Activated CD8-positive, alpha-beta memory T cell treated with anti-CD3 and anti-CD28 coated beads, Interleukin-2, amount 10 ng/mL, durations not matched to agents 7 days and 5 days (primary cell): ENCODE measurements at places on chromosomes 1 and 21.

- no peak for DNase-seq
These were observed 14.4 kb downstream of the RRP1 start for GRCh38 chr21:43803558-43804300.

GRCh38 chr21:42855937-42856335 is 23.4 kb downstream of the WDR4 start:
- no peak for DNase-seq

DNA sequence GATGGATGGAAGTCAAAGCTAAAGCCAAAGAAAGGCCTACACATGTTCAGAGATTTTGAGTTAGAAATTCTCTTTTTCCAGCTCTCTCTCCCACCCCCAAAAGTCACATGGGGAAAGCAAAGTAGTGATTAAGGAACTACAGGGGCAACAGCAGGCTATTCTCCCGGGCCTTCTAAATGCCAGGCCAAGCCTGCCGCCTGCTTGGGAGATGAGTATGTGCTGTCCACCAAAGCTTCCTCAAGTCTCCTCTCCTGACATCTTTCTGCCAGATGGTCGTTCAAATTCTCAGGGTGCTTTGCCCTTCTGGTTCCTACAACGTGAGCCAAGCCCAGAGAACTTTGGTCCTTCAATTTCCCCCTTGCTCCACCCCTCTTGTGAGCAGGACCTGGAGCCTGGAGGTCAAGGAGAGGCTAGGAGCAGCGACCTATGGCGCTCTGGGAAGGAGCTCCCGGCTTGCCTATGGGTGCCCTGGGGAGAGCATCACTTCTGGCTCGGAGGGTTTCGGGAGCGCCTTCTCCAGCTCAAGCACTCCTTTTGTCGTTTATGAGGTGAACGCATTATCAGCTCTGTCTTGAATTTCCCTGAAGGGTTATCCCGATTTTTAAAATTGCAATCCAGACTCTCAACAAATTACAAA is 4.4 kb upstream of the PRRX1 start:
- DNase-seq: no peak

DNA sequence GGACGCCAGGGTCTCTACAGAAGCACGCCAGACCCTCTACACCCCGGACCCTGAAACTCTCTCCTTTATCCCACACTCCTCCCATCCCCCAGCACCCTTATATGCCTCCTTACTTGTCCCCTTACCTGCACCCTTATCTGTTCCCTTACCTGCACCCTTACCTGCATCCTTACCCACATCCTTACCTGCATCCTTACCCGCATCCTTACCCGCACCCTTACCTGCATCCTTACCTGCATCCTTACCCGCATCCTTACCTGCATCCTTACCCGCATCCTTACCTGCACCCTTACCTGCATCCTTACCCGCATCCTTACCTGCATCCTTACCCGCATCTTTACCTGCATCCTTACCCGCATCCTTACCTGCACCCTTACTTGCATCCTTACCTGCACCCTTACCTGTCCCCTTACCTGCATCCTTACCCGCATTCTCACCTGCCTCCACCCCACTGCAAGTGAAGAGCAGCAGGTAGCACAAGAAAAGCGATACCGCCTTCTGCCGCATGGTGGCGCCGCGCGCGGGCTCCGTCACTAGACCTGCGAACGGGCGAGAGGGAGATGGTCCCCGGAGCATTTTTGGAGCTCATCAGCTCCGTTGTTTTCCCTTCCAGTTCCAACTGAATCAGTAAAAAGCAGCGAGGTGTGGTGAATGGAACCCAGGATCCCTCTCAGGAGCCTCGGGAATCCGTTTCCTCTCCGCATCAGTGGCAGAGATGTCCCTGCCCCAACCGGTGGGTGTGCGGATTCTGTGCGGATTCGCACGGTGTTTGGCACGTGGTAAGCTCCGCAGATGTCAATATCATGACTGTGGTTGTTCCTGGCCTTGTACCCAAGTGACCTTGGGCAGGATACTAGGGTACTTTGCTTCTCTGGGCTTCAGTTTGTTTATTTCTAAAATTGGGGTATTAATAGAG is 2.9 kb downstream of the IFI6 start:
- DNase-seq: peak; percentile 87

DNA sequence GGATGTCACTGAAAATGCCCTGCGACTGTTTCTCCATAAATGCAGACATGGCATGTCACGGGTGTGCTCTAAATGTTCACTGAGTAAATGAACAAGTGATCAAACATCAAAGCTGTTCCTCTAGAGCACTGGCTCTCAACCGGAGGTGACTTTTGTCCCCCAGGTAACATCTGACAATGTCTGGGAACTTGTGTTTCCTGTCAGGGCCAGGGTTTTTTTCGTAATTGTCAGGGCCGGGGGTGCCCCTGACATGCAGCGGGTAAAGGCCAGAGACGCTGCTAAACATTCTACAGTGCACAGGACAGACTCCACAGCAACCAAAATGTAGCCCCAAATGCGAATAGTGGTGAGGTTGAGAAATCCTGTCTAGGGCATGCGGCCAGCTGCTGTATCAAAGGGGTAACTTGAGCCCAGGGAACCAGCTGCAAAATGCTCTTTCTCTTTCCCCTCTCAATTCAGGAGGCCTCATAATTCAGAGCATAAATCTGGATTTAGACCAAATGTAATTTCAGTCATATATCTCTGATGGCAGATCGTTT is 2.0 kb downstream of the ALDH4A1 start:
- no peak for DNase-seq

DNA sequence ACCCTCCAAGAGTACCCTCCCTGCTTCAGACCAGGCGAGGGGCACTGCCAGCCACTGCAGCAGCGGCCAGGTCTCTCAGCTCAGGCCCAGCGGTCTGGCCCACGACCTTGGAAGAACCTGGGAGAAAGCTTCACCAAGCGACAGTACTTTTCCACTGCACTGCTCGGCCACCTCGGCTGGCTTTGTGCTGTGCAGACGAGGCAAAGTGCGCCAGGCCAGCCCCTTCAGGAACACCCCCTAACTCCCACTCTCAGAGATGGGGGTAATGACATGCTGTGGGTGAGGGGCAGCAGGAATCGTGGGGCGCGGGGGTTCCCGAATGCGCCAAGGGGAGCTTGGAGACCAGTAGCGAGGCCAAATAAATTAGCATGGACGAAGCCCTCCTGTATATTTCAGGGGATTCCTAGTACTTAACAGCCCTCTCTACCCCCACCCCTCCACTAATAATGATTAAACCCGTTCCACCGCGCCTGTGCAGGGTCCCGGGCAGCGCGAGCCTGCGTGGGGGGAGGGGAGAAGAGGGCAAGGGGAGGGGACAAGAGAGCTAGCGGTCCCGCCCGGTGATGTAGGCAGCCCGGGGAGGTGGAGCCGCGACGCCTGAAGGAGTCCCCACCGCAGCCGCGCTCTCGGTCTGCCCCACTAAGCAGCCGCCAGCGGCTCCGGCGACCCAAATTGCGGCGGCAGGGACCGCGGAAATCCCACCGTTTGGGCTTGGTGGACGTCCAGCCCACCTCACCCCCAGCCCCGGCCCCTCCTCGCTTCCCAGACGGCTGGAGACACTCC is at the start of gene FAM43B:
Gene FAM43B, plus strand, starts transcription at position 629 of the 783 bp plus-strand sequence. CDS start 401 bp downstream, outside the sequence.
- no peak for DNase-seq
